AG04449 (cell line): ENCODE measurements at places on chromosomes 16 and 17.

DNA sequence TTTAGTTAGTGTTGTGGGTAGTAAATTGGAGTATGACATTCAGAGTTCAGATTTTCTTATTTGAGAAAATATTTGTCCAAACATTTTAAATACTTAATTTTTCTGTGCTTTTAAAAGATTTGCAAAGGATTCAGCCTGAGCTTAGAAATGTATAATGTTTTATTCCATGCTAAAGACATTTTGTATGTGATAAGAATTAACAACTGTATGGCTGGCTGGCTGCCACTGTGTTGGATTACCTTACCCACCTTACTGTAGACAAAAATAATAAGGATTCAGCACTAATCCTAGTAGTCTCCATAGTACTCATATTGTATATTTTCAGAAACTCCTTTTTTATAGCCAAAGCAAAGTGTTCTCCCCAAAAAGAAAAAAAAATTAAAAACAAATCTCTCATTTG lies 74.8 kb downstream of the TANC2 start:
- DNase-seq: no peak

GRCh38 chr16:53043986-53044601 lies 8.6 kb downstream of the CHD9NB start:
- no peak for DNase-seq

GRCh38 chr16:89618109-89618998 lies 4.9 kb downstream of the DPEP1 start:
- DNase-seq: no peak

- no peak for DNase-seq
Measured at GRCh38 chr16:56689171-56689570, 6.9 kb downstream of the MT1X start.

DNA sequence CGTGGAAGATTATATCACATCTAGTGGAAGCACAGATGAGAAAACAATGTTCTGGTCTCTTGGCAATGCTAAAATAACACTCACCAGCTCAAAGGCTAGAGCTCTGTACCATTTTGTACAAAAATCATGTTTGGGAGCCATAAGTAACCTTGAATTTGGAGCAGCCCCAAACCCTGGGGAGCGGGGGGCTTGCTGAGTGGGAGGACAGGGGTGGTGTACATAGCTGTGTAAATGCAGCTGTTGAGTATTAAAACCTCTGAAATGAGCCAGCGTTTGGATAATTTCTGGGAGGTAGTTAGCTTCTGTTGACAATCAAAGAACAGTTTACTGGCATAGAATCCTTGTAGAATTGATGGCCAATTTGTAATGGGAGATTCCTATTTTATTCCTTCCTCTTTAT lies 4.3 kb downstream of the MYH8 start:
- no peak for DNase-seq

GRCh38 chr16:87006789-87007745 lies 310.1 kb downstream of the C16orf95 start:
- no peak for DNase-seq

DNA sequence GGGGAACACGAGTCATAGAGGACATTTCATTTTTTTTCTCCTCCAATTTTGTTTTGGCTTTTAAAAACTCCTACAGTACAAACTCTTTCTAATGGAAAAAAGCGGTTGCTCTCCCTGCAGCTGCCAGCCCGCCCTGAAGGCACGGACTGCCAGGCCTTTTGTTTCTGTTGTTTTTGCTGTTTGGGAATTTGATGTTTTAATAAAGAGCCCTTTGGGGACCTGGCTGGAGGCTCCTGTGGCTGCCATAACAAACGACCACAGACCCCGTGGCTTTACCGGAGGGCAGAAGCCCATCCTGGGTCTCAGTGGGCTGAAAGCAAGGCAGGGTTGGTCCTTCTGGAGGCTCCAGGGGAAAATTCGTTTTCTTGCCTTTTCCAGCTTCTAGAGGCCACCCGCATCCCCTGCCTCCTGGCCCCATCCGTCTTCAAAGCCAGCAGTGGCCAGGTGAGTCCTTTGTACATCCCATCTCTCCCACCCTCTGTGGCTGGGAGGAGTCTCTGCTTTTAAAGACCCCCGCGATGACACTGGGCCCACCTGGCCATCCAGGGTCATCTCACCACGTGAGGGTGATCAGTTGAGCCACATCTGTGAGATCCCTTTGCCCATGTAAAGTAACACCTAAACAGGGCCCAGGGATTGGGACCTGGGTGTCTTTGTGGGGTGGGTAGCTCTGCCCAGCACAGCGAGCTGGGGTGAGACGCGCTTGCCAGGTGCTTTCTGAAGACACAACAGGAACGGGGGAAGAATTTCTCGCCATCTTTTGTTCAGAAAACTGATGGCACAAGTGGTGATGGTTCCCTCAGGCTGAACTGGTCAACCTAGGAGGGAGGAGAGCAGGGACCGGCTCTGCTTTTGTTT lies 113.9 kb downstream of the BANP start:
- no peak for DNase-seq

- DNase-seq: no peak
Measured at GRCh38 chr16:78134944-78135619, 35.6 kb downstream of the WWOX start.

DNA sequence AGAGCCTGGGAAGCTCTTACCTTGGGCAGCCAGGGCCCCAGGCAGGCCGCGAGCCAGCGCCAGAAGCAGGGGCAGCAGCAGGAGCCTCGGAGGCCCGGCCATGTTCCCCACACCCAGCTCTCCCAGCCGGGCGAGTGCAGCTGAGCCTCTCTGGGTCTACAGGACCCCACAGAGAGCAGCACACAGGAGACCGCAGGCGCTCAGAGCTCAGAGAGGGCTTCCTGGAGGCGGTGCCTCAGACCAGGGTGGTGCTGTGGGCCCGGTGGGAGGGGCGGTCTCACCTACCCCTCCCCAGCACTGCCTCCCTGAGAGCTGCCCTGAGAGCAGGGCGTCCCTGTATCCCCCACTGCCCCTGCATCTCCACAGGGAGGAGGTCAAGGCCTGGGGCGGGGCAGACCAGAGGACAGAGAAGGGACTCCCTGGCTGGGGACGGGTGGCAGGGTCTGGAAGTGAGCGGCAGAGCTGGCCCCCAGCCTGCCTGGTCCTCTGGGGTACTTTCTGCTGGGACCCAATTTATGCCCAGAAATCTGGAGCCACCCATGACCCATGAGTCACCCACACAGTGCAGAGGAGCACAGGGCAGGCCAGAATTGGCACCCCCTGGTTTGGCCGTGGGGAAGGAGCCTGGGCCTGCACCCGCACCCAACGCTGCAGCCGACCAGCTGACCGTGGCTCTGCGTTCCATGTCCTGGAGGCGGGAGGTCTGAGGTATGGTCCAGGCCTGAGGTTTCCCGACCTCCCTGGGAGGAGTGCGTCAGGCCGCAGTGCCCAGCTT lies at the start of gene CD7:
Gene CD7 (minus strand): TSS at position 215 of the 775 bp plus-strand sequence. CDS start 113 bp downstream, at position 102.
- DNase-seq: no peak

- DNase-seq: no peak
Measured at GRCh38 chr16:2971985-2972784, 3.0 kb downstream of the PAQR4 start.

DNA sequence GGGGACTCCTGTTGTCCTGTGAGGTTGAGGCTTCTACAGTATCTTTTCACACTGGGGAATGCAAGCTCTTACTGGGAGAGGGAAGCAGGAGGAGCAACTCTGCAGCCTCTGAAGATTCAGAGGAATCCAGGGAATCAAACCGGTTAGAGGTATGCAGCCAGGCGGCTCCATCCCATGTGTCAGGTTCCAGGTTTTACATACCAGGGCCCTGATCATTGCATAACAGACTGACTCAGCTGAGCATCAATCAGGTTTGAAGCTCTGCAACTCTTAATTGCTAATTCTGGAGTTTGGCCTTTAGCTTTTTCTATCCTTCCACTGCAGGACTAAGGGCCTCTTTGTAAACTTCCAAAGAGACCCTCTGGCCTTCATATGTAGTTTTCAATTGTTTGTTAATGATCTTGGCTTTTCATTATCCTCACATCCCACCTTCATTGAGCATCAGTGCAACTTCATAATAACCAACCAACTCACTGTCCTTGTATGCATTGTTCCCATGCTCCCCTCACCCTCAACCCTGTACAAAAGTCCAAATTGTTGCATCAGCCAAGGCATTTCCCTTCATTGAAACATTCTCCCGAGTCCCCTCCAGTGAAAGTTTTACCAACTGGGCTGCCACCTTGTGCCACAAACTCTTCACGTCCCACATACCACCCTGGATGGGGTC lies 59.7 kb upstream of the DHX40 start:
- DNase-seq: no peak

DNA sequence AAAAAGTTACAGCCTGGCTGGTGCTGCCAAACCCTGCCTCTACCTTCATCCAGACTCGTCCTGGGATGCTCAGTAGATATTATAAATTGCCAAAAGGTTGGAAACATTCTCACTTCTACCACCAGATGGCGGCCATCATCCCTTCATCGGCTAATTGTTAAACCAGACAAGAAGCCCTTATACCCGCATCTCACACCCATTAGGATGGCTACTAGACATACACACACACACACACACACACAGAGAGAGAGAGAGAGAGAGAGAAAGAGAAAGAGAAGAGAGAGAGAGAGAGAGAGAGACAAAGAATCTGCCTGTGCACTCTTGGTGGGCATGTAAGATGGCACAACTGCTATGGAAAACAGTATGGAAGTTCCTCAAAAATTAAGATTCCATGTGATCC lies 15.0 kb upstream of the SCIMP start:
- peak; percentile 41 for DNase-seq

GRCh38 chr17:73987395-73987794 lies 216.1 kb upstream of the RPL38 start:
- DNase-seq: no peak
